ENCODE measurements at places on chromosomes 3 and 15.

DNA sequence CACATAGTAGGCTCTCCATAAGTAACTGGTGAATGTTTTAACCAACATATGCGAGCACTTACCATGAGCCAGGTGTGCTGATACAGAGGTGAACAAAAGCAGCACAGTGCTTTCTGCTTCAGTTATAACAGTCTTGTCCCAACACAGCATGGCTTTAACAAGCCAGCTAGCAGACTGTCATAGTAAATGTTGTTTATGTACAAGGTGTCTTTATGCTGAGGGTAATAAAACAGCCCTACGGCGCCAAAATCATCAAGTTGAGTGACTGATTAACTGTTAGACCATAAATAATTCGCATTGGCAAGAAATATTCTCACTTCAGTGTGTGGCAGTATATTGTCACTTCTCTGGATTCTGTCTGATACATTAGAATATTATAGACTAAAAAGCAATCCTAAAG, 646.0 kb upstream of the CFAP20DC start:
- no peak for DNase-seq

DNA sequence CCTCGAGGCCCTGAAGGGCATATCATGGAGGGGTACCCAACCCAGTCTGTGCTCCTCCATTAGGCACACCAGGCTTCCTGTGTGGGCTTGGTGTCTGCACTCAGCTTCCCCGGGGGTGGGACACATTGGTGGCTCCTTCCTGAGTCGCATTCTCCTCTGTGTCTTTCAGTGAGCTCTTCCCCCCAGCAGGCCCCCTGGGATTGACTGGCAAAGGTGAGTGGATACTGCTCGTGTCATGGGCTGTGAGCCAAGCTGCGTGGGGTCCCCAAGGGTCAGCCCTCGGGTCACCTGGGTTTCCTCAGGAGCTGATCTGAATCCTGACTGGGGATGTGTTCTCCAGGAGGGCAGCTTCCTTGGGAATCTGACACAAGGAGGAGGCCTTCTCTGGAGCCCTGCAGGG, 231.0 kb downstream of the SNRPN start:
- DNase-seq: no peak

- DNase-seq: no peak
Observed at GRCh38 chr3:54663501-54664011, 264.3 kb downstream of the LRTM1 start.

- DNase-seq: no peak
Observed at GRCh38 chr3:133121450-133121849, 83.3 kb downstream of the TMEM108 start.

- no peak for DNase-seq
Observed at GRCh38 chr3:42961633-42962032, 17.5 kb upstream of the GASK1A start.

Measured in left renal cortex interstitium (tissue), 4 donors.